ENCODE measurements at places on chromosomes 1 and 21.

- DNase-seq, result no peak
Measured at GRCh38 chr1:246690100-246690499, 34.1 kb upstream of the SCCPDH start.

GRCh38 chr1:170369417-170369816 lies 162.5 kb upstream of the GORAB start:
- DNase-seq, result no peak

DNA sequence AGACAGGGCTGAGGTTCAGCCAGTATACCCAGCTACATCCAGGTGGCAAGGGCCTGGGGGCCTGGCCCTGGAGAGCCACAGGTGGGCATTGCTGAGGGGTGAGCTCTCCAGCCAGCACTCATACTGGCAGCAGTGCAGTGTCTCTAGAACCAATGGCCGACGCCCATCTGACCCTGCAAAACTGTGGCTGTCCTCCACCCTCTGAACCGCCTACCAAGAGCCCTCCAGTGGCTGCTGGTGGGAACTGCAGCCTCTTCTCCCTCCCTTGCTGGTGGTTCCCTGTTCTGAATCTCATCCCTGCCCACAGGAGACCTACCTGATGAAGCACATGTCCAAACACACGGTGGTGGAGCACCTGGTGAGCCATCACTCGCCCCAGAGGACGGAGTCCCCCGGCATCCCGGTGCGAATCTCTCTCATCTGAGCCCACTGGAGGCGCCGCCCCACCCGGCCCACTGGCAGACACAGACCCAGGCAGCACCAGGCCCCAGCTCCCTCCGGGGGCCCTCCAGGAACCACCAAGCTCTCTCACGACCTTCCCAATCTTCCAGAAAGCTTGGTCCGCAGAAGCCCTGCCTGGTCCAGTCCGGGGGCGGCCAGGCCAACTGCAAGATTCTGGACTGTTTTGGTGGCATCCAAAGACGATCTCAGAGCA lies 22.1 kb downstream of the A3GALT2 start:
- DNase-seq, result peak; percentile 58

- no peak for DNase-seq
Measured at GRCh38 chr1:218553197-218553596, 208.1 kb downstream of the TGFB2 start.

DNA sequence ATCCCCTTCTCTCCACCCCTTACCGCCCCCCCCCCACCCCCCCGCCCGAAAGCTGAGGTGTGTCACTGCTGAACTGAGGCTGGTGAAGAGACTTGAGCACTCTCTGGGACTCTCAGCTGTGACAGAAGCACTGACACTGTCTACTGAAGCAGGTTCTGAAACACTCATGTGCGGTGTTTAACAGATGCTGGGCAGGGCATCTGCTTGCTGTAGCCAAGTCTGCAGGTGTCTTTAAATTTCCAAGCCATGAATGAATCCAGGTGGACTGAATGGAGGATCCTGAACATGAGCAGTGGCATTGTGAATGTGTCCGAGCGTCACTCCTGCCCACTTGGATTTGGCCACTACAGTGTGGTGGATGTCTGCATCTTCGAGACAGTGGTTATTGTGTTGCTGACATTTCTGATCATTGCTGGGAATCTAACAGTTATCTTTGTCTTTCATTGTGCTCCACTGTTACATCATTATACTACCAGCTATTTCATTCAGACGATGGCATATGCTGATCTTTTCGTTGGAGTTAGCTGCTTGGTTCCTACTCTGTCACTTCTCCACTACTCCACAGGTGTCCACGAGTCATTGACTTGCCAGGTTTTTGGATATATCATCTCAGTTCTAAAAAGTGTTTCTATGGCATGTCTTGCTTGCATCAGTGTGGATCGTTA lies at the start of gene GPR52:
Gene GPR52, plus strand, starts transcription at position 99 of the 665 bp plus-strand sequence. Its CDS starts 148 bp downstream, at position 247.
- DNase-seq, result no peak

- DNase-seq, result no peak
Measured at GRCh38 chr1:226664413-226665101, 74.5 kb downstream of the ITPKB start.

DNA sequence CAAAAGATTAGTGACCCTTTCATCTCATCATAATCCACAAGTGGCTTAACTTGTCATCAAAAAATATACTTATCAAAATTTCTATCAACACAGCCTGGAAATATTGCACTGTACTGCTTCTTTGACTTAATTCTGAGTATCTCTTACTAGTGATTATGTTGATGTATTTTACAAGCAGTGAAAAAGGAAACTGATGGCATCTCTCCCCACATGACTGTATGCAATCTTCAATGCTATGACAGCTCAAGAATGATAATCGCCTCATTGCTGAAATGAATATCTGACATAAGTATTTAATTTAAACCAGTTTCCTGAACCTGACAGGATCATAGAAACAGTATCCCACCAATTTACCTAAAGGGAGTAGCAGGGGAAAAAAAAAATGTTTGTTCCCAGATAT lies 79.5 kb downstream of the DPYD start:
- DNase-seq, result no peak

GRCh38 chr1:68454534-68454933 lies 4.8 kb upstream of the RPE65 start:
- DNase-seq, result no peak

- DNase-seq, result no peak
Measured at GRCh38 chr1:214213136-214213535, 67.8 kb upstream of the SMYD2 start.

- peak; percentile 28 for DNase-seq
Measured at GRCh38 chr1:28986306-28986910, 72.0 kb downstream of the EPB41 start.

GRCh38 chr1:19178734-19179398 lies 31.2 kb downstream of the UBR4 start:
- no peak for DNase-seq

- no peak for DNase-seq
Measured at GRCh38 chr1:230173187-230173975, 106.3 kb downstream of the GALNT2 start.

- no peak for DNase-seq
Measured at GRCh38 chr1:30451532-30452125, 271.8 kb downstream of the MATN1 start.

GRCh38 chr1:233082778-233083550 lies 132.6 kb downstream of the NTPCR start:
- DNase-seq, result no peak

- DNase-seq, result no peak
Measured at GRCh38 chr1:32303358-32303757, 11.5 kb downstream of the HDAC1 start.

DNA sequence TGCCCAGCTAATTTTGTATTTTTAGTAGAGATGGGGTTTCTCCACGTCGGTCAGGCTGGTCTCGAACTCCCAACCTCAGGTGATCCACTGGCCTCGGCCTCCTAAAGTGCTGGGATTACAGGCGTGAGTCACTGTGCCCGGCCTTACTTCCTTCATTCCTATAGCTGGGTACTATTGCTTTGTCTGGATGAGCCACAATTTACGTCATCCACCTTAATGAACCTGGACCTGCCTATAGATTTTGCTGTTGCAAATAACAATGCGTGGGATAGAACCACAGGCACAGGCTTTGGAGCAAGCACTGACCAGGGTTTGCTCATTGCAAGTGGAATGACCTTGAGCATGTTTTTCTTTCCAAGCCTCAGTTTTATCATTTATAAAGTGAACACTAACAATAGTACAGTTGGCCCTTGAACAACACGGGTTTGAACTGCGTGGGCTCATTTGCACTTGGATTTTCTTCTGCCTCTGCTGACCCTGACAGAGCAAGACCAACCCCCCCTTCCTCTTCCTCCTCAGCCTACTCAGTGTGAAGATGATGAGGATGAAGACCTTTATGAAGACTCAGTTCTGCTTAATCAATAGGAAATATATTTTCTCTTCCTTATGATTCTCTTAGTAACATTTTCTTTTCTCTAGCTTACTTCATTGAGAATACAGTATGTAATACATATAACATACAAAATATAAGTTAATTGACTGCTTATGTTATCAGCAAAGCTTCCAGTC lies 33.3 kb upstream of the BECN2 start:
- no peak for DNase-seq

DNA sequence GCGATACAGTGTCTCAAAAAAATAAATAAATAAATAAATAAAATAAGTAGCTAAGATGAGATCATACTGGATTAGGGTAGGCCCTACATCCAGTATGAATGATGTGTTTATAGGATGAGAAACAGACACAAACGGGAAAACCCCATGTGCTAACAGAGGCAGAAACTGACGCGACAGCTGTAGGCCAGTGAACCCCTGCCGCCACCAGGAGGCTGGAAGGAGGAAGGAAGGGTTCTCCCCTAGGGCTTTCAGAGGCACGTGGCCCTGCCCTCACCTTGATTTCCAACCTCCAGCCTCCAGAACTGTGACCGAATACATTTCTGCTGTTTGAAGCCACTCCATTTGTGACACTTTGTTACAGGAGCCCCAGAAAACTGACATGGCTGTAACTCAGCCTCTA lies 38.5 kb downstream of the CHD5 start:
- peak; percentile 53 for DNase-seq

DNA sequence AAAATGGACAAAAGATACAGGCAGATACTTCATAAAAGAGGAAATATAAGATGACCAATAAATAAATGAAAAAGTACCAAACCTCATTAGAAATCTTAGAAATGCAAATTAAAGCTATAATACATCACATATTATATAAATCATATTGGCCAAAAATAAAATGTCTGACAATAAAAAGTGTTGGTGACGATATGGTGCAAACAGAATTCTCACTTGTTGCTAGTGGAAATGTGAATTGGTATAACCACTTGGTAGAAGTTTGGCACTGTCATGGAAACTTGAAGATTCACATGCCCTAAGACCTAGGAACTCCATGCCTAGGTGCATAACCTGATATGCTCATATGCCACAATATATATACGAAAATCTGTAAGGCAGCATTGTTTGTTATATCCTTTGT lies 4.4 kb upstream of the TLR5 start:
- no peak for DNase-seq

GRCh38 chr21:37139154-37139553 lies 66.1 kb downstream of the TTC3 start:
- DNase-seq, result no peak

DNA sequence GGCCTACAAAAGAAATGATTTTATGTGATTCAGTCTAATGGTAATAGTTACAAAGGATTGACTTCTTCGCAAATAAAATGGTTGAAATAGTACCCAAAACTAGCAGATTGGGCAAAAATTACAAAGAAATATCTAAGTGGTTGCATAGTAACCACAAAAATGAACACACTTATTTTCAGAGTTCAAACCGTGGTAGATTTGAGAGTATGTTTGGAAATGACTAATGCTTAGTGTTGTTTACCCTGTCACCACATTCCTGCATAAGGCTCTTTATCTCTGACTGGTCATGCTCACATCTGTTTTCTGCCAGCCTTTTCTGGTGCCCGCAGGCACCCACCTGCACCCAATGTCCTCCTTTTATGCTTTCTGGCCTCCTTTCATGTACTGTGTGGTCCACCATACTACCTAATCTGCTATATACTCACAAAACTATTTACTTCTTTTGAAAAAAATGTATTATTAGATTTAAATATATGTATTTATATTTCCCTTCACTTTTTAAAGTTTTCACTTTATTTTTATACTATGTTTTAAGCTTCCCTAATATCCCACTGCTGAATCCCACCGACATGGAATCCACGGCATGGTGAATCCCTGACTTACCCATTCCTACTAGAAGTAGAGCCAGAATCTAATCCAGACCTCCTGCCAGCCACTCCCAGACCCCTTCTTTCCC lies 30.3 kb downstream of the PTPRC start:
- peak; percentile 95 for DNase-seq

- no peak for DNase-seq
Measured at GRCh38 chr1:67563684-67564083, 121.3 kb upstream of the GADD45A start.

- DNase-seq, result no peak
Measured at GRCh38 chr1:112954017-112954650, 1.9 kb downstream of the SLC16A1 start.

DNA sequence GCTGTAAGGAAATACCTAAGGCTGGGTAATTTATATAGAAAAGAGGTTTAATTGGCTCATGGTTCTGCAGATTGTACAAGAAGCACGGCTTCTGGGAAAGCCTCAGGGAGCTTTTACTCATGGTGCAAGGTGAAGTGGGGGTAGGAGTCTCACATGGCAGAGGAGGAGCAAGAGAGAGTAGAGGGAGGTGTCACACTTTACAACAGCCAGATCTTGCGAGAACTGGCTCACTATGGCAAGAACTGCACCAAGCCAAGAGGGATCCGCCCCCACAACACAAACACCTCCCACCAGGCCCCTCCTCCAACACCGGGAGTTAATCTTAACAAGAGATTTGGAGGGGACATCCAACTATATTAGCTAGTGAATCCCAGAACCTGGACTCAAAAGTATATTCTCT lies 135.4 kb upstream of the SOD1 start:
- no peak for DNase-seq

DNA sequence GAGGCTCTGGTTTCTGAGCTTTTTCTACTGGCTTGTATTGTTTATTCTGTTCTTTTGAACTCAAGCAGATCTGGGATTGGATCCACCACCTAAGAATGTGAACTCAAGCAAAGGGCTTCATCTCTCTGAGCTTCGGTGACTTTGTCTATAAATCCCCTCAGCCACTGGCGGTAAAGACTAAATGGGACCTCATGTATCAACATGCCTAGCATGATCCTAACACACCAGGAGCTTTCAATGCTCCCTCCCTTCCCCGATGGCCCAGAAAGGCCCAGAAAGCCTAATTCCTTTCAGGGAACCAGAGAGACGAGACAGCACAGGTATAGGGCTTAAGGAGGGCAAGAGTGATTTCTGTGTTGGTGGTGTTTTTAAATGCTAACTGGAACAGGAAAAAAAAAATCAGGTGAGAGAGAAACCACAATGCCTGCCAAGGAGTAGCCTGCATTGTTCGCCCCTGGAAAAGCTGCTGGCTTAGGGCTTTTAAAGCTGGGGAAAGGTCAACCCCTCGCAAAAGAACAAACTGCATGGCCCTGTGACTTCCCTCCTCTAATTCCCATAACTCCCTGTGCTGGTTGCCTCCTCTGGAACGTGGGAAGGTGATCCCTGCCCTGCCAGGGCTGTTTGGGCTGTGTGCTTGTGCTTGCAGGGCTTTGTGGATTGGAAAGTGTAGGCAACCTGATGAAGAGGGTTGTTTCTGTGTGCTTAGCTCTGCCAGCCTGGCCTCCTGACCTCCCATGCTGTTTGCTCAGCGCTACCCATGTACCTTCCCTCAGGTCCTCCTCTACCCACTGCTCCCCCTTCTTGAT lies 147.0 kb downstream of the PLPP3 start:
- DNase-seq, result no peak

DNA sequence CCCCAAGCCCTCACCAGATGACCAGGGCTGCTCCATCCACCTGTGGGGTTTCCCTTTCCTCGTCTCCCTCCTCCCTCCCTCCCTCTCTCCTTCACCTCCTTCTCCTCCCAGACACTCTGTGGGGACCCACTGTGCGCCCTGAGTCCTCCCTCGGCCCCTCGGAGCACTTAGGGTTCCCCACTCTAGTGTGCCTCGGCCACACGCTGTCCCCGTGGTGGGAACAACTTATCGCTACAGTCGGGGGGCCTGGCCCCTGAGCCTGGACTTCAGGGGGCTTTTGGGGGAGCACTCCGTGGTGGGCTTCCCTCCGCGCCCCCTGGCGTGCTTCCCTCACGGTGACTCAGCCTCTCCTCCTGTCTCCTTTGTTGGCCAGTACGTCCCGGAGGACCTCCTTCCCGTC lies 27.5 kb downstream of the CSTB start:
- no peak for DNase-seq

Data from MM.1S (cell line).